Fibroblast of skin of scalp (primary cell): ENCODE measurements at places on chromosomes 2 and 18.
A peak's percentile ranks its signal among the peaks of the same experiment; 100 is the strongest.

GRCh38 chr18:51370996-51371395 is 173.5 kb upstream of the MEX3C start:
- DNase-seq: no peak

GRCh38 chr18:7116001-7116730 is 1.4 kb downstream of the LAMA1 start:
- DNase-seq: peak; percentile 9

GRCh38 chr2:54029721-54030395 is 59.1 kb upstream of the PSME4 start:
- DNase-seq: no peak

- no peak for DNase-seq
These were observed 54.2 kb downstream of the MRPL35 start for GRCh38 chr2:86253424-86253823.

- no peak for DNase-seq
These were observed 111.0 kb downstream of the RBM43 start for GRCh38 chr2:151150331-151151320.

DNA sequence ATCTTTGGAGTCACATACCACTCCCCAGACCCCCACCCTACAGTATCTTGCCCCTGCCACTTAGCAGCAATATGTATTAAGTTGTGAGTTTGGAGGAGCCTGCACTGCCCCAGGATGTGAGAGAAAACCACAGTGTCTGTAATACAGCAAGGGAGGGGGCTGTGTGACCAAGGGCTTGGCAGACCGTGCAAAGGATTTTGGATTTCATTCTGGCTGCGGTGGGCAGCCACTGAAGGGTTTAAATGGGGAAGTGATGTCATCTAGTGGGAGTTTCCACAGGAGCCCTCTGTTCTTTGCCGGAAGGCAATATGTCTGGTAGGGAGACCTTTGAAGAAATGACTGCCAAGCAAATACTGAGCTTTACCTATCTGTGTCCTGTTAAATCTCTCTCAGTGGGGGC is 202.4 kb downstream of the FHOD3 start:
- DNase-seq: no peak

- peak; percentile 62 for DNase-seq
These were observed 209.4 kb upstream of the TRIB2 start for GRCh38 chr2:12507295-12507694.

- no peak for DNase-seq
These were observed 16.7 kb downstream of the NOSTRIN start for GRCh38 chr2:168819050-168819715.
